Small intestine (tissue), 16 donors: ENCODE measurements at places on chromosomes 1 and 21.
A peak's percentile ranks its signal among the peaks of the same experiment; 100 is the strongest.

- DNase-seq = no peak
These were observed 1.8 kb upstream of the KCNJ15 start for GRCh38 chr21:38254970-38255369.

DNA sequence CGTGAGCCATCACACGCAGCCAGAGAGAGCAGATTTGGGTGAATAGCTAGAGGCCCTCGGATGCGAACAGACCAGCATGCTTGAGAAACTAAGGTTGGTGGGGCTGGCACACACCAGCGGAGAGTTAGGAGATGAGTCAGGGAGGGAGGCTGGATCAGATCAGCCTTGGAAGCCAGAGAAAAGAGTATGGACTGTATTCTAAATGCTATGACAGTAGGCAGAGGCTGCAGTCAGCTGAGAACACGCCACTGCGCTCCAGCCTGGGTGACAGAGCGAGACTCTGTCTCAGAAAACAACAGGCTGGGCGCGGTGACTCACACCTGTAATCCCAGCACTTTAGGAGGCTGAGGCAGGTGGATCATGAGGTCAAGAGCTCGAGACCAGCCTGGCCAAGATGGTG, 4.0 kb upstream of the PLEKHM2 start:
- DNase-seq = no peak

- no peak for DNase-seq
These were observed 714.0 kb downstream of the RWDD3 start for GRCh38 chr1:95948023-95948422.

- no peak for DNase-seq
These were observed 18.0 kb downstream of the OMA1 start for GRCh38 chr1:58528518-58528917.

GRCh38 chr1:234272656-234273312, 100.5 kb upstream of the COA6 start:
- DNase-seq = no peak

- no peak for DNase-seq
These were observed 4.3 kb upstream of the SLX9 start for GRCh38 chr21:44935533-44935927.

DNA sequence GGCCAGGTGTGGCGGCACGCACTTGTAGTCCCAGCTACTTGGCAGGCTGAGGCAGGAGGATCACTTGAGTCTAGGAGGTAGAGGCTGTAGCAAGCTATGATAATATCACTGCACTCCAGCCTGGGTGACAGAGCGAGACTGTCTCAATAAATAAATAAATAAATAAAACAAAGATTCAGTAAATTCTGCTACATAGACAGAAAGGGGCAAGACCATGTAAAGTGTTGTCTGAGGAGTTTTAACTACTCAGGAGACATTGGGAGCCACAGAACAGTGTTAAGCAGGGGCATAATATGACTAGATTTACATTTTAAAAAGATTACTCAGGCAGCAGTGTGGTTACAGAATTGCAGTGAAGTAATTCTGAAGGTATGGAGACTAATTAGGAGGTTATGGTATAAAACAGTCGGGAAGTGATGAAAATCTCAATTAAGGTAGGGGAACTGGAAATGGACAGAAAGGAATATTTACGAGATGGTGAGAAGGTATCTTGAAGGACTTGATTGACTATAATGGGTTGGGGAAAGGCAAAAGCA, 94.7 kb downstream of the ATP1B1 start:
- no peak for DNase-seq

DNA sequence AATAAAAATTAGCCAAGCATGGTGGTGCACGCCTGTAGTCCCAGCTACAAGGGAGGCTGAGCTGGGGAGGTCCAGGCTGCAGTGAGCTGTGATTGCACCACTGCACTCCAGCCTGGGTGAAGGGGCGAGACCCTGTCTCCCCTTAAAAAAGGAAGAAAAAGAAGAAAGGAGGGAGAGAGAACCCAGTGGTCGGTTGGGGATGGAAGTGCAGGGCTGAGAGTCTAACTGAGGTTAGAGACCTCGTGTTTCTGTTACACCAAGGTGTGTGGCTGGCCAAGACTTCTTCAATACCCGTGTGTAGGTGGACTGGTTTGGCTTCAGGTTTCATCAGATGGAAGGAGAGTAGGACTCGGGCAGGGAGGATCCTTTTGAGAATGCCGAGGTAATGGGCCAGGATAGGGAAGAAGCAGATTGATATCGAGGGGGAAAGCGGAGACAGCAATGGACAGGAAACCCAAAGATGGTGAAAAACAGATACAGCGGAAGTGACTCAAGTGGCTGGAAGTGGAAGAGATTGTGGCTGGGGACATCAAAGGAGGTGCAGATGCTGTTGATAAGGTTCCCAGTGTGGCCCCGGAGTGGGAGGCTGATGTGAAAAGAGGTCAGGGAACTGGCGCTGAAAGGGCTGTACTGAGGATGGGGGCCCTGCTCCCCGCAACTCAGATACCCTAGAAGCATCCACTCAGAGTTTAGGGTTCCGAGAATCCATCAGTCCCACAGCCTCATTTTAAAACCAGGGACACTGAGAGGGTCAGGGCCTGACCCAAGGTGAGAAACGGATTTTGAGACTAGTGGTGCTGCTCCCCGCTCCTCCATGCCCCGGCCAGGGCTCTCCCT, 681 bp upstream of the UBXN10 start:
- no peak for DNase-seq

- peak; percentile 9 for DNase-seq
These were observed 38.4 kb upstream of the SPAG17 start for GRCh38 chr1:118223426-118223825.

GRCh38 chr1:228695015-228695955, 40.0 kb upstream of the RHOU start:
- no peak for DNase-seq

GRCh38 chr1:151147132-151147503, 687 bp upstream of the SEMA6C start:
- DNase-seq = no peak

DNA sequence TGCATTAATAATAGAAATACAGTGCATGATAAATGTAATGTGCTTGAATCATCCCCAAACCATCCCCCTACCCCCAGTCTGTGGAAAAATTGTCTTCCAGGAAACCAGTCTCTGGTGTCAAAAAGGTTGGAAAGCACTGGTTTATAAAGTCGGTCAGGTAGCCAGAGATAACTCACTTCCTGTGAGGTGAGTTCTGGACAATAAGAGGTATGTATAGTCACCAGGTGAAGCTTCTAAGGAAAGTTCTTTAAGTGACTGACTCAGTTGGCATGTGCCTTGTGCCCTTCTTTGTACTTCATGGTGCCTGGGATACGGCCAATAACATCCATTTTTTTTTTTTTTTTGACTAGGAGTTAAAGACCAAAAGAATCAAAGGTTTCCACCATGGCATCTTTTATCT, 103.7 kb downstream of the GPATCH2 start:
- no peak for DNase-seq
